ENCODE measurements at places on chromosomes 16 and 17.
A peak's percentile ranks its signal among the peaks of the same experiment; 100 is the strongest.

DNA sequence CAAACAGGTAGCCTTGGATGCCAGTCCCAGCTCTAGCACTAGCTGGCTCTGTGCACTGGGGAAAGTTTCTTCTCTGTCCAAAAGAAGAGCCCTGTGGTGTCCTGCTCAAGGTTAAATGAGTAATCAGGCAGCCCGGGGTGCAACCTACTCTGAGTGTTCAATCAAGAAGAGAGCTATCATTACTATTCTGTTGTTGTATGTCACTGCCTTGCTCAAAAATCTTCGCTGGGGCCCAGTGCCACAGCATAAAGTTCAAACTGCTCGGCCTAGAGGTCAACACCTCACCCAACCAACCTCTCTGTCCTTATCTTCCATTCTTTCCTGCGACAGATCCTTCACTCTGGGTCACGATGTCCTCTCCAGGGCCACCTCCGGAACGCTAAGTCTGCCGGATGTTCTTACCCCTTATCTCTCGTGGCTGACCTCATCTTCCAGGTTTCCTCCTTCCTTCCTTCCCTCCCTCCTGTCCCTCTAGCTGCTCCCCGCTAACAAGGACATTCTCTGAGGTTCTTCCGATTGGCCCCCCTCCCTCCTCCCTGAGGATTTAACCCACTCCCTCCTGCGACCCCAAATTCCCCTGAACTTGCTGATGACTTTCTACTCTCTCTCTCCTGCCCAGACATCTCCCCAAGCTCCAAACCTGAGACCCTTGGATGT lies 4.4 kb downstream of the FDXR start:
- no peak for DNase-seq

DNA sequence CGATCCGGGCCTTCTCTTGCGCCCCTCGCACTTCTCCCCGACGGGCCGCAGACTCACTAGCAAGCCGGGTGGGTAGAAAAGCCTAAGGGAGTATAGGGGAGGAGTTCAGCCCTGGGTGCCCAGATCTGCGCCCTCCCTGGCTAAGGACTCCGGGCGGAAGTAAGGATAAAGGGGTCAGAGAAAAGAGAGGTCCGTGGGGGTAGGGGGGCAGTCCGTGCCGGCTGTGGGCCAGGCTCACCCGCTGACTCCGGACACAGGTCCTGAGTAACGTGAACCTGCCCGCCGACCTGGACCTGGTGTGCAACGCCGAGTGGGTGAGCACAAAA lies 1.8 kb downstream of the NAGS start:
- no peak for DNase-seq

- DNase-seq = no peak
These were observed 23.0 kb downstream of the ARHGAP23 start for GRCh38 chr17:38451030-38451839.

- no peak for DNase-seq
These were observed 26.2 kb upstream of the SLC5A11 start for GRCh38 chr16:24819462-24820040.

DNA sequence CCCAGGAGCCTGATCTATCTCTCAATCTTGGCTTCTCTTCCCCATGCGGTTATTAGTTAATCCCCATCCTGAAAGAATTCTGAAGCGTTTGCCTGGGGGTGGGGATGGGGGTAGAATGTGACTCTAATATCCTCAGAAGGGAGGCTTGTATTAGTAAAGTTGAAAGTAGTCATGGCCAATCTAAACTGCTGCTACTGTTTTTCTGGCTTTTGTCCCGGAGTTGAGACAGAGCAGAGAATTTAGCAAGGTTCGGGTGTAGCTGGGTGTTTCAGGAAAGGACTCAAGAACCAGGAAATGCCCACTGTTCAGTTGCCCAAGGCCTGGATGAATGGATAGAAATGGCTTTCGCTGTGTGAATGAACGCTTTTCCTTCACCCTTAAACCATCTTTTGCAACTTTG lies 17.6 kb upstream of the ITGAM start:
- DNase-seq = peak; percentile 82

DNA sequence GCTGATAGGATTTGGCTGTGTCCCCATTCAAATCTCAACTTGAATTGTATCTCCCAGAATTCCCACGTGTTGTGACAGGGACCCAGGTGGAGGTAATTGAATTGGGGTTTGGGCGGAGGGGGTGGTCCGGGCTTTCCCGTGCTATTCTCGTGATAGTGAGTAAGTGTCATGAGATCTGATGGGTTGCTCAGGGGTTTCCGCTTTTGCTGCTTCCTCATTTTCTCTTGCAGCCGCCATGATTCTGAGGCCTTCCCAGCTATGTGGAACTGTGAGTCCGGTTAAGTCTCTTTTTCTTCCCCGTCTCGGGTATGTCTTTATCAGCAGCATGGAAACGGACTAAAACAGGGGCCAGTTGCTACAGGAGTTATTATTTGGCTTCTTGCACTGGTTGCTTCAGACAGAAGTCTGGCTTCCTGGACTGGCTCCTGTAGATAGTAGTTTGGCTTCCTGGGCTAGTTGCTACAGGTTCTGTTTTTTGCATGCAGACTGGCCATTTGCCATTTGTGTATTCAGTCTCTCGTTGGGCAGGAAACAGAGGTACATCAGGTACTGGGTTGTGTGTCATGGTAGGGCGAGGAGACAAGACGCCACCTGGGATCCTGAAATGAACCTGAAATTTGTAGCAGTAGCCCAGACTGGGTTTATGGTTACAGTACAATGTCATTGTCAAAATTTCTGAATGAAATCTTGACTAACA lies 32.6 kb downstream of the CNTNAP4 start:
- DNase-seq = no peak

DNA sequence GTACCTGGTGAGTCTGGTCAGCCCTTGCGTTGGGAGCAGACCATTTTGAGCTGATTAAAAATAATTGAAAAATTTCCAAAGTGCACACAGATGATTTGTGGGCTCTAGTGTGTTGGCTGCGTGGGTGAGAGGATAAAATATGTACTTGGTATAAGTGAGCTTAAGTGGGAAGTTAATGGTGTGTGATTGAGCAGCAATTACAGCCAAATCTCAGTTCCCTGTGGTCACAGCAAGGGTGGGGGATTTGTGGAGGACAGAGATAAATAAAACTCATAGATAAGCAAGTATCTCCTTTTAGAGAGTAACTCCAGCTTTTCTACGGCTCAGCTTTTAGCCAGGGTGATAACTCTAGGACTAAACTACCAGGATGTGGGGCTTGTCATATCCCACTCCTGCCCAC lies 390.4 kb downstream of the UTP18 start:
- DNase-seq = no peak

GRCh38 chr17:45838751-45839295 lies 5.9 kb upstream of the SPPL2C start:
- DNase-seq = no peak

DNA sequence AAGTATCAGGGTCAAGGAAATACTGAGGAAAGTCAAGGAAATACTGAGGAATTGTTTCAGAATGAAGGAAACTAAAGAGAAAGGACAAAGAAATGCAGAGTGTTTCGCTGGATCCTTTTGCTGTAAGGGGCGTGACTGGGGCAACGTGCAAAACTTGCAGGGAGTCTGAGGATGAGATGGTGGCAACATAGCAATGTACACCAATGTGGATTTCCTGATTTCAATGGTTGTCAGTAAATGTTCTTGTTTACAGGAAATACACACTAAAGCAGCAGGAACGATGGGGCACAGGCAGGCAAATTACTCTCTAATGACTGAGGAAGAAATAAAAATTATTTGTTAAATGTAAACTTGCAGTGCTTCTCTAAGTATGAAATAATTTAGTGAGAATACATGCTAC lies 34.4 kb downstream of the ZZEF1 start:
- DNase-seq = no peak

GRCh38 chr16:9318764-9319163 lies 227.3 kb downstream of the HAPSTR1 start:
- no peak for DNase-seq

DNA sequence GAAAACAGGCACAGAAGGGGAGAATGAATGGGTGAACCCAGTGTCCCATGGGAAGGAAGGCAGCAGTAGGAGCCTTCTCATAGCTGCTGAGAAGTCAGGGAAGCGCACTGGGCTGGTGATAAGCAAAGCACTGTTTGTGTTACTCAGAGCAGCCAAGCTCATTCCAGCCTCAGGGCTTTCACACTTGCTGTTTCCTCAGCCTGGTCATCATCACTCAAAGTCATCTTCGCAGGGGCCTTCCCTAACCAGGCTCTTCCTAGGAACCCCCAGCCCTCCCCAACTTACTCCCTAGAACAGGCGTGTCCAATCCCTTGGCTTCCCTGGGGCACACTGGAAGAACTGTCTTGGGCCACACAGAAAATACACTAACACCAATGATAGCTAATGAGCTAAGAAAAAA lies 32.1 kb upstream of the LONP2 start:
- no peak for DNase-seq

- DNase-seq = no peak
These were observed 22.6 kb upstream of the METRNL start for GRCh38 chr17:83056583-83057396.

DNA sequence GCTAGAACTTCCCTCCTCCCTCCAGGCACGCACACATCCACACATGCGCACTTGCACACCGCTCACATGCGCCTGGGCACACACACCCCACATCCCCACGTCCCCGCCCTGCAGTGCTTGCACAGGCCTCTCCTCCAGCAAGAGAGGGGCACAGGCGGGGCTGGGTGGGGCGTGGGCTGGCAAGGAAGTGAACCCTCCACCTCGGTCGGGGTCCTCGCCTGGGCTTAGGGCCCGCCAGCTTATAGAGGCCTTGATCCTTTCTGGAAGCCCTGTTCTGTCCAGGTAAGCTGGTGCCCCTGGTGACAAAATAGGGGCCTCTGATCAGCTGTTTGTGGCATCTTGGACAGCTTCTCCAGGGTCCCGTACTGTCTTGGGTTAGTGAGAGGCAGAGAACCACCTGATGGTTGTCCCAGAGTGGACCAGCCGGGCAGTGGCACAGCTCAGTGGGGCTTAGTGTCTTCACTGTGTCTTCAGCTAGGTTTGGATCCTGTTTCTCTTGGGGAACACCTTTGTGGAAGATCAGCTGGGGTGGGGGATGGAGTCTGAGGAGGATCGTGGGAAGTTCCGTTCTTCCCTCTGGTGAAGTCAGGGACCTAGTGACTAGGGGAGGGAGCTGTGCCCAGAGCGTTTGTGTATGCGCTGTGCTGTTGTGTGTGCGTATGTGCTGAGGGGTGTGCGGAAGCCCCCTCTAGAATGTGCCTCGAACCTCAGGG lies 12.1 kb downstream of the TBX4 start:
- no peak for DNase-seq

DNA sequence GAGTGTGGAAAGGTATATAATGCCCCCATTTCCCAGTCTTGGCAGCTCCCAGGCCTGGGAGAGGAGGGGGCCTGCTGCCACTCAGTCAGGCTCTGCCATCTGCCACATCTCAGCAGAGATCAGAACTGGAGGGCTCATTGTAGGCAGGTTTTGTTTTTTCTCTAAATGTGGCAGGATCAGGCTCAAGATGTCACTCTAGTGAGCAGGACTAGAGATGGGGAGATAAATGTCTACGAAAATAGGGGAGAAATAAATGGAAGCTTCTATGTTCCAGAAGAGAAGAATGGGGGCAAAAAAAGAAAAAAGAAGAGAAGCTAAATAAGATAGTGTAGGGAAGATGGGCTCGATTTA lies 13.9 kb downstream of the NXPH3 start:
- no peak for DNase-seq

DNA sequence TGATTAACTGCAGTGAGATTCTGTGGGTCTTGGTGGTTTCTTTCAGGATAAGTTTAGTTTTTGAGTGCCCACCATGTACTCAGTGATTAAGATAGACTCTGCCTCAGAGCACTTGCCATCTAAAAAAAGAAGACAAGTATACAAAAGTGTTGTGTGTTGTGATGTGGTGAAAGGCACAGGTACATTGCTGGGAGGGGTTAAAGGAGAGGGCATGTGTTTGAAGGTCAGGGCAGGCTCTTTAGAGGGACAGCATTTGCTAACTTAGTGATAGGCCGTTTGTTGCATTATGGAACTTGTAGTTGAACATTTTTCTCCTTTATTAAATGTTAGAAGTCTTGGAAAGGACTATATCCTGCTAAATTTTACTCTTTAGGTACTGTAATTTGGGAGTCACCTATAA lies 26.5 kb downstream of the SF3B3 start:
- DNase-seq = no peak

DNA sequence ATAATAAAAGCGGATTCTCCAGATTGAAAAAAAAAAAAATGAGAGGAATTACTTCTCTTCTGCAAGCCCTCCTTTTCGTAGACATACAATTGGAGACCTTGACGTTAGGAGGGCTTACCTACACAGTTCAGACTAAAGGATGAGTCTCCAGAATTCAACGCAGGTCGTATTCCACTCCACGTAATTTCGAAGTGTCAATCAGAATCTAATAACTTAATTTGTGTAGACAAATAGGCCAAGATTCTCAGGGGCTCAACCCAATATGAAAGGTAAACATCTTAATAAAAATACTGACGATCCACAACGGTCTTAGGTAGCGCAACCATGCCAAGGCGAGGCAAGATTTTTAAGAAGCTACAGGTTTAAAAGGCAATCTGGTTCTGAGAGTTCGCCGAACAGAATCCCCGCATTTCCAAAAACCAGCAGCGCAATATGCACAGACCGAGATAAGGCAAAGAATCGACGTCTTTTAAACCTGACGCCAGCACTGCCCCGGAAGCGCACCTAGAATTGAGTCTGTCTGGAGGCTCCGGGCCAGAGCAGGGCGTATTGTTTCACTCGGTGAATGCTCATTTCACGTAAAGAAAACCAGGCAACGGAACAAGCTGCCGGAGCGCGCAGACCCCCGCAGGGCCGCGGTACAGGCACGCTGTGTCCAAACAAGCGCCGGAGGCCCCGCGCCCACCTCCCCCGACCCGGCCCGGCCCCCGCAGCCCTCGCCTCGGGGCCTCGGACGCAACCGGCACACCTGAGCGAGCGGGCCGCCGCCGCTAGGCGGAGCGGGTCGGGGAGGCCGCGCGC lies 623 bp downstream of the MBTPS1 start:
- DNase-seq = peak; percentile 31

DNA sequence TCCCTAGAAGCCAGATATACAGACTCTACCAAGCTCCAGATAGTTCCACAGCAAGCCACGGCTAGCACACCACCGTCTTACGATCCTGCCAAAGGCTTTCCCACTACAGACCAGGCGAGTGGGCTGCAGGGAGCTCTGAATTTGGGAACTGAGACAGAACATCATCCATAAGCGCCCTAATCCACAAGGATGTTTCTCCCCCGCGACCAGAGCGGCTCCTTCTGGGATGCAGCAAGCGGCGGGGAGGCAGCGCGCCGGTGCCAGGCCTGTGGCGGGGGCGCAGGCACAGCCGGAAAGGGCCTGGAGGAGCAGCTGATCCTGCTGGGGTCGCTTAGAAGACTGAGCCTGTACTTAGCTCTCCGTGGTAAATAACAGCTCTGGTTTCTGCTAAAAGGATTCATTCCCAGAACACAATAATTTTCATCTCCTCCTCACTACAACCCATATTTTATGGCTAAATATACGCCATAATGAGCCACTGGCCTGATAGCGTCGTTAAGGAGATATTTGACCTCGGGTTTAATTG lies 16.2 kb upstream of the FOXF1 start:
- DNase-seq = no peak

- DNase-seq = no peak
These were observed 27.4 kb upstream of the TNRC6C start for GRCh38 chr17:77930780-77931768.

DNA sequence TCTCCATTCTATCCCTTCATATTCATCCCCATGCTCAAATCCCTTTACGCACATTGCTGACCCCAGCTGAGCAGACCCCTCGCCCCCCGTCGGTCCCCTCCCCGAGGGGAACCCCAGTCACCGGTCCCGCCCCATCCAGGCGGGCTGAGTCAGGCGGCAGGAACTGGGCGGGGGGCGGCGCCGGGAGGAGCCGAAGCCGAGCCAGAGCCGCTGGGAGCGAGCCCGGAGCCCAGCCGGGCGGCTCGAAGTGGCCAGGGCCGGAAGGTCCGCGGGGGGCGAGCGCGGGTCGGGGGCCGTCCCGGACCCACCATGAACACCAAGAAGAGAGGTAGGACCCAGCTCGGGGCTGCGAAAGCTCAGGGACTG lies 8.6 kb downstream of the RIPOR1 start:
- DNase-seq = peak; percentile 68
